ENCODE measurements at places on chromosomes 11 and 22.

GRCh38 chr11:83656796-83657330 is 370.7 kb upstream of the CCDC90B start:
- DNase-seq: no peak

DNA sequence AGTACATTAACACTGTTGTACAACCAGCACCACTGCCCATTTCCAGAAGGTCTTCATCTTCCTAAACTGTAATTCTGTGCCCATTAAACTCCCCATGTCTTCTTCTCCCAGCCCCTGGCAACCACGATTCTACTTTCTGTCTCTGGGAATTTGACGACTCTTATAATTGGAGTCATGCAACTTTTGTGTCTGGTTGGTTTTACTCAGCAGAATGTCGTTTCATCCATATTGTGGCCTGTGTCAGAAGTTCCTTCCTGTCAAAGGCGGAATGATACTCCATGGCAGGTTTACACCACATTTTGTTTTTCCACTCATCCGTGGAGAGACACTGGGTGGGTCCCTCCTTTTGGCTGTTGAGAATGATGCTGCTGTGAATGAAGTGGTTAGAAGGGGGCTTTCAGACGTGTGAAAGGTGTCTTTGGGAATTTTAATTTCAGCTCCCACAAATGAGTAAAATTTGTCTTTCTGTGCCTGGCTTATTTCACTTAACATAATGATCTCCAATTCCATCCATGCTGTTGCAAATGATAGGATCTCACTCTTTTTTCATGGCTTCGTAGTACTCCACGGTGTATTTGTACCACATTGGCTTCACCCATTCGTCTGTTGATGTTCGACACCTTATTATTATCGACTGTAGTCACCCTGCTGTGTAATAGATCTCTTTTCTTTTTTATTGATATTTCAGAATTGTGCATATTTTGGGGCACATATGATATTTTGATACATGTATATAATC is 86.1 kb upstream of the SEPTIN5 start:
- no peak for DNase-seq

DNA sequence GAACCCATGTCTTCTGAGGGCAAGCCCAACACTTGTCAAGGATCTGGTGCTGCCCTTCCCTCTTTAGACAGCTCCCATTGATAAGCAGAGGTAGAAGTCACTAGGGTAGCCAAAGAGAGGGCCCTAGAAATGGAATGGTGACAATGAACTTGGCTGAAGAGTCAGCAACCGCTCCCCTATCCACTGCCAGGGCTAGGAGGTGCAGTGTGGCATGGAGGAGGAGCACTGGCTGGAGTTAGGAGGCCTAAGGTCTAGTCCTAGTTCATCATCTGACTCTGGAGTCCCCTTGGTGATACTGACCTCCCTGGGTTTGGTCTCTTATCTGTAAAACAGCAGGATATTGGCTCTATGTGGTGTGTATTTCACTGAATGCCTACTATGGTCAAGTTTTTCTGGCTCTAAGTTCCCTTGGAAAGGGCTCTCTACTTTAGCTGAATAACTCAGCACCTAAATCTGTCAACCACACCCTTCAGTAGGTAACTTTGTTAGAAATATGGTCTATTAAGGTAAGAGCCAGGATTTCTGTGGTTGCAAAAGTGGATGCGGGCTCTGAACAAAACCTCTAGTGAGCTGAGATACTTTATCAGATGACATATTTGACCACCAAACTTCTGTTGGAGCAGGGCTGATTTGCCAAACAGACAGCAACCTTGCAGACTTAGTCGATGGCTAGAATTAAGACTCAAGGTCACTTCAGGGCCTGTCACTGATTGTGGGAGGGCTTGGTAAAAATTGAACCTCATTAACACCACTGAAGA is 10.5 kb downstream of the TIMP3 start:
- no peak for DNase-seq

DNA sequence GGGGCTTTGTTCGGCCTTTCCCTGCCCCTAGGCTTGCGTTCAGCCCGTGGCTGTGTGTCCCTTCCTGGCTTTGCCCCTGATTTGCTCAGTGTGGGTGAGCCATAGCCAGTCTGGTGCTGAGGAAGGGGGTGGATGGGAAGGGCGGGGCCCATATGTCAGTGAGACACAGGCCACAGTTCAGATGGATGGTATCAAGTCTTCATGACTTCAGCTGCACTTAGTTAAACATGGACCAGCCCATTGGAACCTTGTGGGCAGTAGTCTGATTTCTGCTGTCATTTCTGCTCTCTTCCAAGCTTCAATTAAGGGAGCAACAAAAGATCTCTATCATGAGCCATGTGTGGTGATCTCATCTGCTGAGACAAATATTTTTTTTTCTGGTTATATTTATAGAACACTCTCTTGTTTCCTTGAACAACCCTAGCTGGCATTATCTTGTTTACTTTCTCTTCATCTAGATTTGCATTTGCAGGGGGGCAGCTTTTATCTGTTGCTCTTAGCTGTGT is 21.6 kb upstream of the PEX26 start:
- no peak for DNase-seq

- no peak for DNase-seq
Measured at GRCh38 chr11:3710485-3711259, 39.5 kb upstream of the CHRNA10 start.

DNA sequence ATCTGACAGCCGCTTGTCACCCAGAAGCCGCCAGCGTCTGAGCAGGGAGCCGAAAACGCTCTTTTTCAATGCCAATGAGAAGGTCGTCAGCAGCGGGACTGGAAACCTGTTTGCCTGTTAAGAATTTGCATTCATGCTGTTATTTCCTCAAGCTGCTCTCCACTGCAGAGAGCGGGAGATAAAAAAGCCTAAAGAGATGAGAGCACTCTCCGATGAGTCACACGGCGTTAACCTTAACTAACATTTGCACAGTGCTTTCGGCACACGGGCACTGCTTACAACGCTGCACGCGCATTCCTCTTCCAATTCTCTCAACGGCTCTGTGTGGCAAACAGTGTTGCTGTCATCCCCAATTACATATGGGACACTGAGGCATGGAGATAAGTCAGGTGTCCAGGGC is 40.0 kb upstream of the RTL6 start:
- no peak for DNase-seq

GRCh38 chr11:128643661-128644317 is 50.1 kb upstream of the FLI1 start:
- DNase-seq: no peak

DNA sequence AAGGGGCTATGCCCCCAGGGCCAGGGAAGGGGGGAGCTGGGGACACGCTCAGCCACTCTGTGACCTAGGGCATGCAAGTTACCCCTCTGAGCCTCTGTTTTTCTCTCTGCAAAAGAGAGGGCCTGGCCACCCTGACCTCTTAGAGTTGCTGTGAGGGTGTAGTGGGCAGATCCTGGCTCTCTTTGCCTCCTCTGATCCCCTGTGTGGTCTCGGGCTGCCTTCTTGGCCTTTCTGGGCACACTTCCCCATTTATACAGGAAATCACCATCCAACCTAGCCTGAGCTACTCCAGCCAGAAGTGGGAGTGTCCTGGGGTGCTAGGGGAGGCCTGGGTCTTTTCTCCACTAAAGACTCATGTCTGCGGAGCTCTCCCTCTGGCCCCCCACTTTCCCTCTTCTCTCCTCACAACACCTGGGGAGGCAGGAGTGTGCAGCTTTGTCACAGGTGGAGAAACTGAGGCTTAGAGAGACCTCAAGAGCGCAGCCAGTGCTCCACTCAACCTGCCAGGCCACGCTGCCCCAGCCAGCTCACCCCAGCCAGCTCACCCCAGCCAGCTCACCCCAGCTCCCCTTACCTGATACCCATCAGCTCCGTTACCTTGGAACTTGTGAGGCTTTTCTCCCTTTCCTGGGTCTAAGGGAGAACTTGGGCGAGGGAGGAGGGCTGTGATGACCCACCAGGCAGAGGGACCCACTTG is 1.4 kb downstream of the AIFM3 start:
- peak; percentile 24 for DNase-seq

- peak; percentile 43 for DNase-seq
Measured at GRCh38 chr11:33716243-33716642, 15.6 kb upstream of the C11orf91 start.

DNA sequence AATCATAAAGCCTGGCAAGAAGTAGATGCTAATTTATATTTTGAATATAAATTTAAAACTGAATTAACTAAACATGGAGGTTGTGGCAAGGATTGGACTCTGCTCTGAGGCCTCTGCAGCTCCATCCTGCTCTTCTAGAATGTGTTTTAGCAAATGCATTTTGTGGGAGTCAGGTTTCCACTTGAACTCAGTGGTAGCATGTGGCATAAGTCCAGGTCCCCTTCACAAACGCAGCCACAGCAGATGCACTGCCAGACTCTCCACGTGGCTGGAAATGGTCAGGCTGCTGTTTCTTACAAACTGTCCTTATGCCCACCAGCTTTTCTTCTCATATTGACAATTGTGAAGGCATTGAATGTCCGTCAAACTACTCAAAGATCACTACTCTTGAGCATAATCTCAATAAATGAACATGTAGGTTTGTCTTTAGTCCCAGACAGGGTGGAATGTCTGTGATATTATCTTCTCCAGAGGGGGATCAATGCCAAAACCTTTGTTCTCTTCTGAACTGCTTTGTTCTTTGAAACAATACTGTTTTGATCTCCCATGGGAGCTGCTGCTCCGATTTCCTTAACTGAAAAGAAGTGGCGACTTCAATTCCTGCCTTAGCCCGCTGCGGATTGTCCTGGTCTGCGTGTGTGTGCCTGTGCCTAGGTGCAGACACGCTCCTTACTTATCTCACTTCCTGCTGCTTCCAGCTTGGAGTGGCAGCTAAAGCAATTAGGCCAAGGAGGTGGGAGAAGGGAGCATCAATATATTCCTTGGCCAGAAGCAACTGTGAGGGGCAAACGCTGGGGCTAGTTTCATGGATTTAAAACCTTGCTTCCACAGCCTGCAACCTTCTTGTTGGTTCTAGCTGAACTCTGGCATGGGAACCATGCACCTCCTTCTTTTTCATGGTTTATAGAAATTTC is 24.2 kb downstream of the EIF4G2 start:
- no peak for DNase-seq

DNA sequence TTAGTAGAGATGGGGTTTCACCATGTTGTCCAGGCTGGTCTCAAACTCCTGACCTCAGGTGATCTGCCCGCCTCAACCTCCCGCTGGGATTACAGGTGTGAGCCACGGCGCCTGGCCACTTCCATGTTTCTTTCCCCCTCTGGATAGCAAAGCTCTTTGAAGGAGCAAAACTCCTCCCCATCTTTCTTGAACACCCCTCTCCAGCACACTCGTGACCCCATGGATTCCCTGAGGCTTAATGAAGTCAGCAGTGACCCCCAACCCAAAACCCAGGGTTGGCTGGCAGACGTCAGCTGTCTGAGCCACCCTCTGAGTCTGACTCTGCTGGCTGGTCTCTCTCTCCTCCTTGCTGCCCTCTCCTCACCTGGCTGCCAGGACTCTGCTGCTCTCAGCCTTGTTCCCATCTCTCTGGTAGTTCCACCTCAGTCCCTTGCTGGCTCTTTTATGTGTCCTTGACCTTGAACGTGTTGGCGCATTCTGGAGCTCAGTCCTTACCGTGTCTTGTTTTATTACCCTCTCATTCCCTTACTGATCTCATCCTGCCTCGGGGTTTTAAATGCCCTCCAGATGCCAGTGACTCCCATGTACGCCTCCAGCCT is 44.5 kb downstream of the PARVG start:
- no peak for DNase-seq

DNA sequence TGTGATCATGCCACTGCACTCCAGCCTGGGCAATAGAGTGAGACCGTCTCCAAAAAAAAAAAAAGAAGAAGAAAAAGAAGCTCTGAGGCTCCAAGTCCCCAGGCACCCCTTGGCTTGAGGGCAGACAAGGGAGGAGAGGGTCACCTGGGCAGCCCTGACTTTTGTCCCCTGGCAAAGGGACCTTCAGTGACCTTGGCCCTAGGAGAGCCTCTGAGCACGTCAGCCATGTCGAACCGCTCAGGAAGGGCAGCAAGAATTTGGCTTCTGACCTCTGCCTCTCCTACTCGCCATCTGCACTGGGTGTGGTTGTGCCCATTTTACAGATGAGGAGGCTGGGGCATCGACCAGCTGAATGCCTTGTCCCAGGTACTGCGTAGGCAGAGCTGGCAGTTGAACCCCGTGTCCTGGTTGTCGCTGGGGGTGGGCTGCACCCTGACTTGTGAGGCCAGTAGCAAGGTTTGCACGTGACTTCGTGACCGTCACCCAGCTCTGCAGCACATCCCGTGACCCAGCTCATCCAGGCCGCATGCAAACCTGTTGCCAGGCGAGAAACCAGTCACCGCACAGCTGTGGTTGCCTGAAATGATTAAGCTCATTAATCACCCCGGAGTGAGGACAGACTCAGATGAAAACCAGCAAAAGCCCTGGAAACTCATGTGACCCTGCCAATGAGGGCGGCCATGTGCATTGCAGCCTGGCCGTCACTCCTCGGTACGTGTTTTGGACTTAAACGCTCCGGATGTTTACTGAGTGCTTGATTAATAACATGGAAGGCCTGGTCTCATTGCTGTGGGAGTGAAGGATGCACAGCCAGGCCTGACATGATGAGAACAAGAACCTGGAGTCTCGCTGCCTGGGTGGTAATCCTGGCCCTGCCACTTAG is 47.7 kb upstream of the PPP6R3 start:
- DNase-seq: no peak

GRCh38 chr11:64545619-64546018 is 45.4 kb upstream of the SLC22A12 start:
- DNase-seq: no peak

DNA sequence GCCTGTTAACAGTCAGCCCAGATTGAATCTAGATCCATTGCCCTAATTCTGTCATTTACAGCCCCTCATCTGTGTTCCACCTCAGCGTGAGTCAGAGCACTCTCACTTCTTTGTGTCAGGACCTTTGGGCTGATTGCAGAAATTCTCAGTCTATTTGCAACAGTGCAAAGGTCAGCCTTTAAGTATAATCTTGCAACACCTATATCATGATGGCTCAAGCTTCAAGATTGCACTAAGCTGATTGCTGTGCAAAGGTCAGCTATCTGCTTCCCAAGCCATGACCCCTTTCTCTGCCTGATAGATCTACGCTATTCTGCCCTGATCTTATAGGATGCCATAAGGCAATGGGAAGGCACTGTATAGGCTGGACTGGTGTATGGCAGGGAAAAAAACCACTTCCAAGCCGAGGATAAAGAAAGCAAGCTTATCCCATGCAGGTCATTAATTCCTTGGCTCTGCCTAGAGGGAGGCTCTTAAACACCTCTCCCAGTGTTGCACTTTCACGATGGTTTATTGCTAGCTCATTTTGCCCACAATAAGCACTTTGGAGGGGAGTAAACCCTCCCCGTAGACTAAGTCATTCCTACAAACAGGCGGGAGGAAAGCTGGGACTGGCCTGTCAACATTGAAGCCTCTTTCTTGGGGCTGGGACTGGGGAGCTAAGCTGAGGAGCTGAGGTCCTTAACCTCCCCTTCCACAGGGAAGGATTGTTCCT is 100.6 kb downstream of the RRAS2 start:
- no peak for DNase-seq

DNA sequence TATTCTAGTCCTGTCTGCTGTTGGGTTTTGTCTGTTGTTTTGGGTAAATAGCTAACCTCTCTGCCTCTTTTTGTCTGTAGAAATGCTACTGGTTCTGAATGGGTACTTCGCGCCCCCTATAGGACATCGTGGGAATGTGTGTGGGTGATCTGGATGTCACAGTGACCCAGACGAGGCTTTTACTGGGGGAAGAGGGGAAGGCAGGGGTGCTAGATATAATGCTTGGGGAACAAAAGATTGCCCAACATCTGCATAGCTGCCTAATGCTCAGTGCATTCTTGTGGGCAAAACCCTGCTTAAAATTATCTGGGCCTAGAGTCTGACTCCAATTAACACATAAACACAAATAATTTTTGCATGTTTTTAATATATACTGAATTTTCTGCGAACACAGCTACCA is 57.7 kb downstream of the BMAL1 start:
- DNase-seq: peak; percentile 85
